NCI-H2029 (cell line): ENCODE measurements at places on chromosomes 4 and X.

DNA sequence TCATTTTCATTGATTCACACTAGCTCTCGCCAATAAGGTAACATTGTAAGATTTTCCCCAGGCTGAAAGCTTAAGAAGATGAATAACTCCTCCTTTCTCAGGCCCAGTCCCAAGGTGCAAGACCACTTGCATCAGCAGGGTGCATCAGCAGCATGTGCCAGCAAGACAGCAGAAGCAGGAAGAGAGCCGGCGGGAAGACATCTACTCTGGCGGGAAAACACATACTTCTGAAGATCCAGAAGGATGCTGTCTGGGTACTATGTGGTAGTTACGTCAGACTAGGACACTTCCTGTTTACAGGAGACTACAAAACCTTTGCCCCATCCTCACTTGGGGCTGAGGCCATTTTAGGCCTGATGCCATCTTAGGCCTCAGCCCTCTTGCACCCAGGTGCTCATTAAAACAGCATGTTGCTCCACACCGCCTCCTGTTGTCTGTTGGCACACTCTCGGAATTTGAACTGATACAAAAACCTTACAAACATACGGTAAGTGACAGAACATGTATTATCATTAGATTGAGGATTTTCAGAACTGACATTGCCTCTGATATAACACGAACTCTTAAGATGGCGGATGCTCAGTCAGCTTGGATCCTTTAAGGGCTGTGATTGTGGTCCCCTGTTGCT, 886.5 kb upstream of the EPHA5 start:
- DNase-seq = no peak

- DNase-seq = no peak
These were observed 162.8 kb downstream of the THOC2 start for GRCh38 chrX:123570011-123570590.

GRCh38 chr4:89140168-89140759, 28.9 kb downstream of the TIGD2 start:
- DNase-seq = peak; percentile 44

GRCh38 chr4:101667348-101667747, 123.2 kb upstream of the BANK1 start:
- DNase-seq = no peak

GRCh38 chr4:181083757-181084361, 1159.3 kb upstream of the TENM3 start:
- no peak for DNase-seq

DNA sequence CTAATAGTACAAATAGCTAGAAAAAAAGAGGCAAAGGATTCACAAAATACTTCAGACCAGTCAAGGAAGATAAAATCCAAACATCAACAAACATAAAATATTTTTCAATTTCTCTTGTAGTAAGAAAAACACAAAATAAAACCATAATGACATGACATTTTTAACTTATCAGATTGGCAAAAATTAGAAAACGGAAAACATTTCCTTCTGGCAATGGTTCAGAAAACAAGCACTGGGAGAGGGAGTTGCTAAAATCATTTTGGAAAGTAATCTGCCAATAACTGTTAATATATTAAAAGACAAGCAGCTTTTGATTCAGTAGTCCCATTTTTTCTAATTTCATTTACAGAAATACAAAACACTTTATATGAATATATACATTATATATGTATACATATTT, 26.1 kb downstream of the TKTL2 start:
- DNase-seq = no peak

DNA sequence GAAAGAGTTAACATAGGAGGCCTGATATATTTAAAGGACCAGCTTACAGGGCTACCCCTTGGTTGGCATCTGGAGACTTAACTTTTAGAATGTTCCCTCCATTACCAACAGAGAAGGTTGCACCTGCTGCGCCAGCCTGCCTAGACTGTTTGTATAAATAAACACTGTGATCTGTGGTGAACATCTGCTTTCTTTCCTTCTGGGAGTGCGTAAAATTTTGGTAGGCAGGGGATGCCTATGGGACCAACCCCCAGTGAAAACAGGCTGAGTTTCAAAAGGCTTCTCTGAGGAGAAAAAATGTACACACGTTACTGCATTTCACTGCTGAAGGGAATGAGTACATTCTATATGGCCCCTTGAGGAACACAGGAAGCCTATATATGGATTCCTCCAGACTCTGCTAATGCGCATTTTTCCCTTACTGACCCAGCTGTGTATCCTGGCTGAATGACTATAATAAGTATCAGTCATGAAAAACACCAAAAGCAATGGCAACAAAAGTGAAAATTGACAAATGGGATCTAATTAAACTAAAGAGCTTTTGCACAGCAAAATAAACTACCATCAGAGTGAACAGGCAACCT, 13.8 kb downstream of the CENPC start:
- no peak for DNase-seq

DNA sequence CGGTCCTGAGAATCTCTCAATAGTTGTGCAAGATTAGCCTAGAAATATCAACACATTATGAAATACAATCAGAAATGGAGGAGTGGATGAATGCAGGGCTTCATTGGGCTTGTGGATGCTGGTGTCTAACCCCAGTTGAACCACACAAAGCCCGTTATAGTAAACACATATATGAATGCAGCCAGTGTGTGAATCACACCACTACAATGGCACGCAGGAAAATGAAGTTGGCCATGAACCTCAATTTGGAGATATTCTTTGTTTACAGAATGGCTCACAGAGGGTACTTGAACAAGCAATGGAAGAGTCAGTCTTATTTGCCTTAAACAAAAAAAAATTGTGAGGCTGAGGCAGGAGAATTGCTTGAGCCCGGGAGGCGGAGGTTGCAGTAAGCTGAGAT, 57.8 kb downstream of the SOD3 start:
- no peak for DNase-seq

DNA sequence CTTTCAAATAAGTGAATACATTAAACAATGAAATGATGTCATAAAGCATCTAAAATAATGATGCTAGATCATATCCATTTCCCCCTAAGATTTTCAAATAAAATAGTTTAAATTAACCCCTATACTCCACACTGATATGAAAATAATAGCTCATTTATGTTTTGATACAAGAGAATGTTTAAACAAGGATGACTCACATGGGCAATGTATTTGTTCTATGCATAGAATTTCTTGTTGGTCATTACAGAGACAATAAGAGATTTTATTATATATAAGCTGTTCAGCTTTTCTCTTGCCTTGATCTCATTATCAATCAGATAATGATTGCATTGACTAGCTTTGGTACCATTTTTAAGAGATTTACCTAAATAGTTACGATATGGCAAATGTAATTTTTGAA, 411.7 kb downstream of the ARHGAP24 start:
- DNase-seq = no peak

GRCh38 chrX:115367455-115367854, 77.9 kb downstream of the LUZP4 start:
- DNase-seq = no peak

- DNase-seq = no peak
These were observed 53.8 kb downstream of the ARHGAP6 start for GRCh38 chrX:11611965-11612364.

GRCh38 chr4:13704035-13704434, 76.5 kb upstream of the BOD1L1 start:
- no peak for DNase-seq

- DNase-seq = no peak
These were observed 198.6 kb downstream of the MAGEB5 start for GRCh38 chrX:26414534-26414933.

GRCh38 chr4:67091673-67092072, 453.6 kb downstream of the CENPC start:
- DNase-seq = no peak

GRCh38 chr4:8346838-8347605, 77.5 kb downstream of the HTRA3 start:
- no peak for DNase-seq

DNA sequence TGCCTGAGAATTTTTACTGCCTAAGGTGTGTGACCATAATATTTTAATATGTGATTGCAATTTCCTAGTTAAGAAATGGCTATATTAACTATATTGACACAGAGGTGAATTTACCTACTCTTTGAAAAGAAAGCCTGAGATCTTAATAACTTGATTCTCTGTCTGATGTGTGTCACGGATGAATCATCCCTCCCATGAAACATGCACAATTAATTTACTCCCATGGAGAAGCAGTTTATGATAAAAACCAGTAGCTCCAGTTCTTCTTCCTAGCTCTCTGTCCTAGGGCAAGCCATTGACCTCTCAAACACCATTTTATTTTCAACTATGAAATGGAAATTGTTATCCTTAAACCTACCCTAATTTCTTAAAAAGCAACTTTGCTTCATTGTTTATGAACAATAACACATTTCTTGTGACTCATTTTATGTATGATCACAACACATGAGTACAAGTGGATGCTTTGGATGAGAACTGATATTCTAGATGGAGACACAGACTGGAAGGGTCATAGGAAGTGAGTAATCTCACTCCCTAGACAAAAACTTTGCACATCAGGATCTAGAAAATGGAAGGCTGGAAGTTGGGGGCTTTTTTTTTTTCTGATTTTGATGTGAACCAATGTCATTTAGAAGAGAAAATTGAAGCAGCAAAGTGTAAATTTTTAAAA, 438.3 kb downstream of the GPAT3 start:
- DNase-seq = no peak

GRCh38 chr4:165740911-165741310, 132.1 kb upstream of the TLL1 start:
- DNase-seq = no peak

DNA sequence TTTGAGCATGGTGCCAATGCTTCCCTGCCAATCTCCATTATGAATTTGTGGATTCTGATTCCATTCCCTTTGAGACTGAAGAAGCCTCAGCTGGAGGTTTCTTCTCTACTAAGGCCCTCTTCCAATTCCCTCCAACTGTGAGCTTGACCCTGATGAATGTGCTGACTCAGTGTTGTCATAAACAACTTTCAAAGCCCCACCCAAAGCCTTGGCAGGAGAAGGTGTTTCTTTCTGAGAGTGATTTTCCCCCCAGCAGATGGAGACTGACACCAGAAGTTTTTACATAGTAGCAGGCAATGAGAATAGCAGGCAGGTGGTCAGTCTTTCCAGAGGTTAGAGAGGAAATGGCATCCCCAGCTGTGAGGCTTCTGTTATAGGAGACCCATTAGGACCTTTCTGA, 53.1 kb downstream of the OCRL start:
- DNase-seq = no peak

DNA sequence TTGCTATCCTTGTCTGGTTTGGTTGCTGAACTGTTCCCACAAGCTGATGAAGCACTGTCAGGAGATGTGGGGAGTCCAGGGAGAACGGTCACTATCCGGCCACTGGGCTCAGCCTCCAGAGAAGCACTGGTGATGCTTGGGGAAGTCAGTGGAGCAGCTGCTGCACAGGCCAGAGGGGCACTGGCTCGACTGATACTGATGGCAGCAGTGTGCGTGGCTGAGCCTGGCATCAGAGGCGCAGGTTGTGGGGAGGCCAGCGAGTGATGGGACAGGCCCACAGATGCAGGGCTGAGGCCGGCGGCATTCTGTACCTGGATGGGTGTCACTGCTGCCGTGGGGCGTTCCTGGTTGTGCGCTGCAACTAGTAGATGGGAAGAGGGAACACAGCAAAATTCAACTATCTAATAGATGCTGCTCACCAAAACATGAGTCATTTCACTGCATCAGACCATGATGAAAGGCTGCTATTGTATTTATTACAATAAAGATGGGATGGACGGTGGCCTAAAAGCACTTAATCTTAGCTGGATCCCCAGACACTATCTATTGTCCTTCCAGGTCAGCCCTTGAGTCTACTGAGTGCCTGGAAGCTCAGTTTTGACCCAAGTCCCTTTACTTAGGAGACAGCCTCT, 106.3 kb upstream of the CBR4 start:
- DNase-seq = no peak

DNA sequence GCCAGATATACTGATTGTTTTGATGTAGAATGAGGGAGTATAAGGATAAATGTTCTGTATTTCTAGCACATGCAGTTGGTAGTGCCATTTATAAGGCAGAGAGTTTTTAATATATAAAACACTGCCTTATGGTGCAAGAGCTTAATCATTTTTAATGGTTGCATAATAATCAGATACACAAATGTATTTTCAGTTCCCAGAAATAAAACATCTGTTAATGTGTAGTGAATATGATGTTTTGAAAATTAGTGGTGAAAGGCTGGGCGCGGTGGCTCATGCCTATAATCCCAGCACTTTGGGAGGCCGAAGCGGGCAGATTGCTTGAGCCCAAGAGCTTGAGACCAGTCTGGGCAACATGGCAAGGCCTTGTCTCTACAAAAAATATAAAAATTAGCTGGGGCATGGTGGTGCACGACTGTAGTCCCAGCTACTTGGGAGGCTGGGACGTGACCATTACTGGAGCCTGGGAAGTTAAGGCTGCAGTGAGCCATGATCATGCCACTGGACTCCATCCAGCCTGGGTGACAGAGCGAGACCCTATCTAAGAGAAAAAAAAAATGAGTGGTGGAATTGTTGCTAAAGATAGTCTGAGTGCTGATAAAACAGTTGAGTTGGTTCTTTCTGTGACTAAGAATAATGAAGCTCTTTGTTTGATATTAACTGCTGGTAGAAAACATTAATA, 29.3 kb downstream of the CLCN3 start:
- DNase-seq = no peak

DNA sequence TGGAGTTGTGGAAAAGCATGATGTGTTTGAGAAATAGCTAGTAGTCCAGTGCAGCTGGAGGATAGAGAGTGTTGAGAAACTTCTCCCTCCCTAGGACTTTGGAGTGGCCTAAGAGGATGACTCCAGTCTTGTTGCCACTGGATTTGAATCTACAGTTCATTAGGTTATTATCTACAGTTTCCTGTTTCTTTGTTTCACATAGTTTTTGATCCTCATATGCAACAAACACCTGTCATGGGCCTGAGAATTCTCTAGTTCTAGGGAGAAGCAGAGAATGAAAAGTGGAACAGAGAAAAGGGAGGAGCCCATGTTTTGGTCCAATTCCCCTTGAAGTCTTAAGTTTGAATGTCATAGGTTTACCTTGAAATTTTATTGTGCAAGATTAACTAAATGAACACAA, 73.6 kb upstream of the TBC1D9 start:
- DNase-seq = no peak

- DNase-seq = no peak
These were observed 1.4 kb downstream of the HGFAC start for GRCh38 chr4:3442959-3443749.

- DNase-seq = no peak
These were observed 691.8 kb downstream of the ADGRL3 start for GRCh38 chr4:61891953-61892352.

DNA sequence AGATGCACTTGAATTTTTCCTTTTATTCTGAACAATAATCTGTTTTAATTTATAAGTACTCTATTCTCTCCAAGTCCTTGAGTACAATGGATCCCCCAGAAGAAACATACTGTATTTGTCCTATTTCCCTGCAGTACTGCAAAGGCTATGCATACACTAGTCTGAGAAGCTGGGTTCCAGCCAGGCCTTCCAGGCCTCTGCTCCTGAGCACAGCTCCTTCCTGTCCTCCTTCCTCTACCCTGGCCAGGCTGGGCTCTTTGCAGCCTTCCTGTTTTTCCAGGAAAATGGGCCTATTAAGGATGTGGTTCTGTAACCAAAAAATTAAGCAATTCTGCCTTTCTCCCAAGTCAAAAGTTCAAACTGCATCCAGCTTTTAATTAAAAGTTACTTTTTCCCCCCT, 68.0 kb upstream of the STIM2 start:
- DNase-seq = no peak

- DNase-seq = no peak
These were observed 156.1 kb upstream of the RAPGEF2 start for GRCh38 chr4:158946825-158947224.

GRCh38 chr4:159222043-159222552, 119.2 kb downstream of the RAPGEF2 start:
- DNase-seq = no peak

- peak; percentile 55 for DNase-seq
These were observed 5.8 kb downstream of the VMA21 start for GRCh38 chrX:151402719-151403390.
